ENCODE measurements at places on chromosomes 13 and 19.

DNA sequence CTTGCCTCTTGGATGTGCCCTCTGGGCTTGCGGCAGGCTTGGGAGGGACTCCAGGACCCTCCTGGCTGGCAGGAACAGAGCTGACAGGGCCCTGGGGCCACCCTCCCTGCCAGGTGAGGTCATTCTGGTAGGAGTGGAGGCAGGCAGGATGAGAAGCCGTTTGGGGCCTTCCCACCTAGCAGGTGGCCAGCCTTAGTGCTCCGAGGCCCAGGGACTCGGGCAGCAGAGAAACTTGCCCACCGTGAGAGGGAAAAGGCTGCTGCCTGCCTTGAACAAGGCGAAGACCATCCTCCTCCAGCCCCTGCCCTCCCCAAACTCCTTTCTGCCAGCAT lies 8.5 kb downstream of the RFX1 start:
- DNase-seq, result no peak

DNA sequence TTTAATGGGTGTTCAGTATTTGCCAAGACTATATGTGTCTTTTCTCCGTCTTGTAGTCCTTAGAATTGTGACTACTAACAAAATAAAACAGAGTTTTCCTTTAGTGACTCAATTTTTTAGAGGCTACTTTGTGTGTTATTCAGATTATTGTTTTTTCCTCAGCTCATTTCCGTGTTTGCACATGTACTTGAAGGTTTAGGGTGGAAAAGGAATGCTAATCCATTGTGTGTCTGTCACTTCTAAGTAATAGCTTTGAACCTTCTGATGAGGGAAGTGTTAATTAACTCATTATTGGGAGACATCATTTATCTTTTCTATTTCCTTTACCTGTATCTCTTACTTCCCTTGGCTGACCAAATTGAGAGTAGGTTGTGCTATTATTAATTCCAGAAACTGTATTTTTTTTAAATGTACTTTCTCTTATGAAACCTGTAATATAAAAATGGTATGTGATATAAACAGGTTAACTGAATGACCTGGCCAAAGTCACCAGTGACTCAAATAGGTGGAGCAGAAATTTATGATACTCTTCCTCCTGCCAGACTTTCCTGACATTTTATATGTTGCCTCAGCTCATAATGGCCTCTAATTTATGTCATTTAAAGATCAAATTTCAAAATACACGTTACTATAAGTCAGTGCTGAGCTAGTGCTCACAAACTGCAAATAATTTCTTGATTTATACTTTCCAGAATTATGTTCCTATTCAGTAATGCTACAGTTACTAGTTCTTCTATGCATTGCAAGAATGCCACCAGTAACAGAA lies 88.8 kb downstream of the LMO7 start:
- no peak for DNase-seq

GRCh38 chr19:53966931-53967330 lies 4.2 kb downstream of the CACNG8 start:
- no peak for DNase-seq

- peak; percentile 97 for DNase-seq
These were observed 83.9 kb downstream of the GNG7 start for GRCh38 chr19:2618611-2619010.

DNA sequence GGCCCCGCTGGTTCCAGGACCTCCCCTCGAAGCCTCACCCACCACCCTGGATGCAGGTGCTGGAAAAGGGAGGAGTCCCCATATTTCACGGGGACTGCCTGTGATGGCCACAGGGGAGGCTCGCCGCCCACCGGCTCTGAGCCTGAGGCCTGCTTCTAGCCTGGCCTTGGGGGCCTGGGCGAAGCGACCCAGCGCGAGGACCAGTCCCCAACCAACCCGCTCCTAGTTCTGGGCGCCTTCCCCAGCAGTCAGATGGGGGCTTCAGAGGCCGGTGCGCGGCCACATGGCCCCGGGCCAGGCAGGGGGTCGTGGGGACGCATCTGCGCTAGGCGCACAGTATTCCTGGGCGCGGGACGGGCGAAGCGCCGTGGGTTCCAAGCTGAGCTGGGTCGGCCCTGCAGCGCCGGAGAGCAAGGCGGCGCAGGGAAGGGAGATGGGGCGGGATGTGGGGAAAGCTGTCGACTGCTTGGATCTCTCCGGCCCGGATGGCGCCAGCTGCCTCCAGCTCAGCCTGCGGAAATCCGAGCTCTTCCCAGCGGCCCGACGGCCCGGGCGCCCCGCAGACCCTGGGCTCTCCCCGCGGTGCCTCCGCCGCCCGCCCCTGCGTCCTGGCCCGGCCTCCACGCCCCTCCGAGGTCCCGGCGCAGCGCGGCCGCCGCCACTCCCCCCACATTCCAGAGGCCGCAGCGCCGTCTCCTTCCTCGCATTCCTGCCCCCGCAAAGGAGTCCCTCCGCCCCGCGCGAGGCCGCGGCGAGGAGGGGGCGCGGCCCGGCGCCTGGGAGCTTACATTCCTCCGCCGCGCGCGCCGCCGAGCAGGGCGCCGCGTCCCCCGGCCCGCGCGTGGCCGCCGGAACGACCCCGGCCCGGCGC lies at the start of gene WTIP:
Gene WTIP, plus strand, starts transcription at position 788 of the 871 bp plus-strand sequence. CDS start 217 bp downstream, outside the sequence.
- DNase-seq, result no peak

- DNase-seq, result no peak
These were observed 798 bp upstream of the COX6B2 start for GRCh38 chr19:55355213-55355821.

DNA sequence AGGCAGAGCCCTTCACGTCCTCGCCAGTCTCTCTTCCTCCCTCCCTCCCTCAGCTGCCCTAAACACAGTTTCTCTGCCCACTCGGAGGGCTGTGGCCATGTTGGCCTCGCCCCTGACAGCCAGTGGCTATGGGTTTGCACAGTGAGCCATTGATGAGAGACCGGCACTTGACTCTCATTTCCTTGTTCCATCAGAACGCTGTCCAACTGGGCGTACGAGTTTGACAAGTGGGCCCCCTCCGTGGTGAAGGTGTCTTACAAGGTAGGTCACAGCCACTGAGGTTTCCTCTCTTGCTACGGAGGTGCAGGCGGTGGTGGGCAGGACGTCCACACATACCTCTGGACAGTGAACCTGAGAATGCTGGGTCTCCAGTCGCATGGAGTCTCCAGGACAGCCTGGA lies 57.9 kb downstream of the SMARCA4 start:
- DNase-seq, result no peak

GRCh38 chr19:4096049-4096892 lies 27.7 kb downstream of the MAP2K2 start:
- DNase-seq, result no peak

DNA sequence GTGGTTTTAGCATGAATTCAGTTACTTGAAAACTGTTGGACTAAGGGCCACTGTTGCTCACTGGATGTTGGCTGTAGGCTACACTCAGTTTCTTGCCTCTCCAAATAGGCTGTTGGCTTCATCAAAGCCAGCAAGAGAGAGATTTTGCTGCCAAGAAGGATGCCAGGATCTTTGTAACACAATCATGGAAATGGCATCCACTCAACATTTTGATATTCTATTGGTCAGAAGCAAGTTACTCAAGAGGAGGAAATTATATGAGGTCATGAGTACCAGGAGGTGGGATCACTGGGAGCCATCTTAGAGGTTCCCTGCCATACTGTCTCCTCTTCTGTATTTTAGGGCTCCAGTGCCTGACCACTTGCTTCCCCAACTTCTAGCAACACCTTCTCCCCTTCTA lies 30.6 kb downstream of the SYDE1 start:
- DNase-seq, result no peak

- no peak for DNase-seq
These were observed 13.5 kb downstream of the ZSCAN5A start for GRCh38 chr19:56301155-56301554.

DNA sequence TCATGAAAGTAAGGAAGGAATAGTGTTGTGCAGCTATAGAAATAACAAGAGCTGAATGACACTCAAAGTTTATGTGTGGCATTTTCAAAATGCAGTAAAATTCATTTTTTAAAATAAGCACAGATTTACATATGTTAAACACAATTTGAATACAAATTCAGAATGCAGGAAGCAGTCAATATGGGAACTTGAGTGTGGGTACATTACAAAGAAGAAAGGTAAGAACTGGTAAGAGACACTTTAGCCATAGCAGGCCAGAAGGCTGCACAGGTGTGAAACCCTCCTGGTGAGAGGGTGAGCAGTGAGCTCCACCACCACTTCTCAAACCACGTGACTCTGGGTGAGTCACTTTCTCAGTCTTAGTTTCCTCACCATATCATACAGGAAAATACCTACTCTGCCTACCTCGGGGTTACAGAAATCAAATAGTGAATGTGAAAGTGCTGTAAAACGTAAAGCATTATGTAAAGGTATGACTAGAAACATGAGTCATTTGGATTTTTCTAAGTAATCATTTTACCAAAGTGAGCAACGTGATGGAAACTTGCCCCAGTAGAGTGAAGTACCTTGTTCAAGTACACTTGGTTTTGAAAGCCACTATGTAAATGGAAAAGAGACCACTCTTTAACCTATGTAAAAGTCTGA lies 40.5 kb downstream of the USP12 start:
- DNase-seq, result peak; percentile 28

Data from inflammatory macrophage (primary cell).